ENCODE measurements at places on chromosomes 7 and 10.

- no peak for DNase-seq
Observed at GRCh38 chr10:16904049-16904448, 86.8 kb upstream of the RSU1 start.

GRCh38 chr7:21092766-21093702 lies 306.3 kb upstream of the SP8 start:
- DNase-seq = no peak

- DNase-seq = peak; percentile 47
Observed at GRCh38 chr10:13440185-13441061, 88.4 kb downstream of the BEND7 start.

- DNase-seq = peak; percentile 78
Observed at GRCh38 chr7:116801092-116801710, 61.2 kb upstream of the CAPZA2 start.

All from foreskin keratinocyte (primary cell).